ENCODE measurements at places on chromosomes 5 and 9.

GRCh38 chr5:41270423-41271251 is 57.3 kb upstream of the C6 start:
- DNase-seq = no peak

DNA sequence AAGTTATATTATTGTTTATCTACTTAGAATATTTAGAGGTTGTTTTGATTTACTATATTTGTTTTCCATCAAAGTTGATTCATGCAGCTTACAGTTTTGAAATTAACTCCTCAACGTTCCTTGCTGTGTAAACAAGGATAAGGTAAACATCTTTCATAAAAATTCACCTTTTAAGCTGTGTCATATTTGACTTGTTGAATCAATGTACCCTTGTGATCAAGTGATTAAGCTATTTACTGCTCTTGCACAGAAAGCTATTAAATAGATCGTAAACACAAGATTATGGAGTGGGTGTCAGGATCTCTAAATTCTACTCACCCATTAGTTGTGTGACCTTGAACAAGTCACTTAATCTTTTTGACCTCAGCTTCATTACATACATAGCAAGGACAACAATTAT is 2054.0 kb upstream of the NUDT12 start:
- DNase-seq = no peak

- DNase-seq = no peak
Measured at GRCh38 chr9:130215341-130216119, 43.3 kb downstream of the NCS1 start.

DNA sequence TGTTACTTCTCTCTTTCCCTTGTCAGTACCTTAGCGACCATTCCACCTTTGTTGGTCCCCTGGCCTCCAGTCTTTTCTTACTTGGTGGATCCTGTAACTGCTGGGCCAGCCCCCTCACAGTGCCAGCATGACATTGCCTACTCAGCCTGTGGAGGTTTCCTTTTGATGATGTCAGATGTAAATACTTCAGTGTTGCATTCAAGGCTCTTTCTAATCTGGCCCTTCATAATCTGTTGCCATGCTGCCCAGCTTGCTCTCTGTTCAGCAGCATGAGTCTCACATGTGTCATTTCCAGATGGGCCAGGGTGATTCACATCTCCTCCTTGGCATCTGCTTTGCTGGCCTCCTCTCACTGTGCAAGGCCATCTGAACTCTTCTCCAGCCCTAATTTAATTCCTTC is 57.1 kb downstream of the MAST4 start:
- DNase-seq = no peak

- no peak for DNase-seq
Measured at GRCh38 chr5:14781106-14781505, 90.5 kb downstream of the ANKH start.

- DNase-seq = no peak
Measured at GRCh38 chr5:111135363-111135762, 43.2 kb downstream of the WDR36 start.

DNA sequence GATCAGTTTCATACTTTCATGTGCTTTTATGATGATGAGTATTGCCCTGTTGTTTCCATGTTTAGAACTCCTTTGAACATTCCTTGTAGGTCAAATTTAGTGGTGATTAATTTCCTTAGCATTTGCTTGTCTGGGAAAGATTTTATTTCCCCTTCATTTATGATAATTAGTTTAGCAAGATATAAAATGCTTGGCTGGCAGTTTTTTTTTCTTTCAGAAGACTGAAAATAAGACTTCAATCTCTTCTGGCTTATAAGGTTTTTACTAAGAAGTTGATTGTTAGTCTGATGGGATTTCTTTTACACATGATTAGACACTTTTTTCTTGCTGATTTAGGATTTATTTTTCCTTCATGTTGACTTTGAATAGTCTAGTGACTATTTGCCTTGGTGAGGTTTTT is 238.9 kb upstream of the ADCY2 start:
- no peak for DNase-seq

- no peak for DNase-seq
Measured at GRCh38 chr9:16601991-16602390, 268.5 kb downstream of the BNC2 start.

DNA sequence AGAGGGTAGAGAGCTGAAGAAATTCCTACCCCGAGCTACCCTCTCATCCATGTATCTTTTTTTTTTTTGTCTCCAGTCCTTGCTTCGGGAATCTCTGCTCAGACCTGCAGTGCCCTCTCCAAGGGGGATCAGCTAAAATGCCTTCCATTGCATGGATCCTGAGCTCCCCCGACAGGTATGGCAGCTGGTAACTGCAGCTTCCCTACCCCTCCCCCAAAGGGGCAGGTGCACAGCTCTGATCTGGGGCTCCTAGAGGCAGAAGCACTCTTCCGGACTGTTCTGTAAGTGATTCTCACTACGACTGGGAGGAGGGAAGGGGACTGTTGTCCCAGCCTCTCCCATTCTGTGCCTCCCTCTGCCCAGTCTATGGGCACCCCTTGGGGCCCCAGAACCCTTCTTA is 169.6 kb downstream of the MELK start:
- no peak for DNase-seq

- no peak for DNase-seq
Measured at GRCh38 chr9:111094433-111094924, 56.2 kb upstream of the LPAR1 start.

DNA sequence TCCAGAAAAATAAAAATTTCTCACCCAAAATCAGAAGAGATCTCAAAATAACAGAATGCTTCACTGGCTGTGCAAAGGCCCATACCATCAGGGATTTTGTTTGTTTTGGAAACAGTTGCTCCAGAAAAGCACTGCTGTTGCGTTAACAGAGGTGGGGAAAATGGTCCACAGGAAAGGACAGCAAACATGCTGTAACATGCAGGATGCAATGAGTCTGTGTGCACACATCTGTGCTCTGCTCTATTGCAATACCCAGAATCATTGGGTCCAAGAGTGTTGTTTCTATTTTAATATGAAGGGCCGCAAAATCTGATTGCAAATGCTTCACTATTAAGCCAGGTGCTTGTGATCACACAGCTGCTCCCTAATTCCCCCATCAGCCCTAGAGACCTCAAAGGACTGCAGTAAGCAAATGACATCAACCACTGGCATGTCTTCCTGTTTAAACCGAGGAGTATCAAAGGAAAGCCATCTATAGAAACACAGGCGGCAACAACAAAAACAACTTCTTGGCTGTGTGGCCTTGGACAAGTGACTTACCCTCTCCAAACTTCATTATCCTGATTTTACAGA is 141.0 kb downstream of the DCP2 start:
- DNase-seq = no peak

DNA sequence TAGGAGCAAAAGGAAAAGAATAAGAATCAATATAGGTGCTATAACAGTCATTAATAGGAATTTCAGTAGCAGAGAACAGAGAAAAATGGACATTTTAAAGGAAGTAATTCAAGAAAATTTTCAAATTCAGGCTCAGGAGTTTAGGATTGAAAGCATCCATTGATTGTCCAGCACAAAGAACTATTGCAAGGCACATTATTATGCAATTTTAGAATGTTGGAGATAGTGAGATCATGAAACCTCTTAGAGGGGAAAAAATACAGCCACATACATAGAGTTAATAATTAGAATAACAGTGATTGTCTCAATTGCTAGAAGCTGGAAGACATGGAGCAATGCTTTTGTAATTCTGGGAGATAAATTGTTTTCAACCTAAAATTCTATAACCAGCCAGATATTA is 31.5 kb downstream of the CNTLN start:
- DNase-seq = no peak

DNA sequence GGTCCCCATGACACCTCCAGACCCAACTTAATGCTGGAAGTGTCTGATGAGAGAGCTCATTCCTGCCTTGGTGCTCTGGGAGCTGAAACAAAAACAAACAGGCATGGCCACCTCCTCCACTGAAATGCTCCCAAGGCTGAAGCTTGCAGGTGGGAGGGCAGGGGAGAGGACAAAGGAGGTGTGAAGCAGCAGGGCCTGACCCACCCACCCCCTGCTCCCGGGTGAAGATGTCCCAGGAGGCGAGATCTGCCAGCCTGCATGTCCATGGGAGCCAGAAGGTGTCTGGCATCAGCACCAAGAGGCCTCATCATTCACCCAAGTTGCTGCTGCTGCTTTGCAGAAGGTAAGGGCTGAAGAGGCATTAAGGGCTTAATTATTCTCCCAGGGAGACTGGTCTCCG is 4.2 kb upstream of the CCIN start:
- no peak for DNase-seq

DNA sequence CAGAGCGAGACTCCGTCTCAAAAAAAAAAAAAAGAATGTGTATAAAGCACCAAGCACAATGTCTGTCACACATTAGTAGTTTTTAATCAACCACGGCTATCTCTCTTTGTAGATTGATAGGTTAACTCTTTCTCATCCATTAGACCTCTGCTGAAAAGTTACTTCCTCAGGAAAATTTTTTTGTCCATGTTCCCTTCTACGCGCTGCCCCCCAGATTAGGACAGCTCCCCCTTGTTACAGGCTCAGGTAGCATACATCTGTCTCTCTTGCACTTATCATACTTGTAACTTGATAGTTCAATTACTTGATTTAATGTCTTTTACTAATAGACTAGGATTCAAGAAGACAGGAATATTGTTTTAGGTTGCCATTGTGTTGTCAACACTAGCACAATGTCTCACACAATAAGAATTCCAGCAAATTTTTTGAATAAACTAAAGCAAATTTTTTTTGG is 1.5 kb downstream of the SPDL1 start:
- DNase-seq = no peak

- DNase-seq = no peak
Measured at GRCh38 chr9:115891929-115892328, 261.7 kb upstream of the PAPPA start.

DNA sequence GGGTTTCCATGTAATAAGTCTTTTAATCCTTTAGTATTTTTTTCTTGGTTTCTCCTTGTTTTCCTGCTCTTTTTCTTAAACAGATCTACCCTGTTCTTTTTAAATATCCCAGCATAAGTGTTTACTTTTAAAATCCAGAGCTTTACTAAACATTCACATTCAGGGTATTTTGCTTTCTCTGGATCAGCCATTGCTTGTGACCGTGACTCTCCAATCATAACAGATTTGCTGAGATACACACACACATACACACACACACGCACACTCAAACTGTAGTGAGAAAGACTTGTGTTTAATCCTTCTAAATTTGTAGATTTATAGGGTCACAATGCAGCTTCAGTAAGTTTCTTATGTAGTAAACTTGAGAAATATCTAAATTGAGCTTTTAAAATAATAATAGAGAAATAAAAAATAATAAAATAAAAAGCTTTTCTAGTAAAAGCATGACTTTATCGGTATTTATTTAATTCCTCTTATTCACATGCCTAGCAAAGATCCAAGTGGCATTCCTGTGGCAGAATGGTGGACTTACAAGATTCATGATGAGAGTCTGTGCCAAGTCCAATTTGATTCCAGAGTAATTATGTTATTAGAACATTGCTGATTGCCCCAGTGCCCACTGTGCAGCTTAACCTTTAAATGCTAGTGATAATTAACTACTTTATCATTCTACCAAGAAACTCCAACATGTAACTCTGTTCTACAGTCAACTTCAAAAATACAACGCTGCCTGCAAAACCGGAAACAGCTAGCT is 129.0 kb downstream of the TLE4 start:
- DNase-seq = no peak

GRCh38 chr9:72441848-72442607 is 77.0 kb upstream of the ZFAND5 start:
- no peak for DNase-seq

DNA sequence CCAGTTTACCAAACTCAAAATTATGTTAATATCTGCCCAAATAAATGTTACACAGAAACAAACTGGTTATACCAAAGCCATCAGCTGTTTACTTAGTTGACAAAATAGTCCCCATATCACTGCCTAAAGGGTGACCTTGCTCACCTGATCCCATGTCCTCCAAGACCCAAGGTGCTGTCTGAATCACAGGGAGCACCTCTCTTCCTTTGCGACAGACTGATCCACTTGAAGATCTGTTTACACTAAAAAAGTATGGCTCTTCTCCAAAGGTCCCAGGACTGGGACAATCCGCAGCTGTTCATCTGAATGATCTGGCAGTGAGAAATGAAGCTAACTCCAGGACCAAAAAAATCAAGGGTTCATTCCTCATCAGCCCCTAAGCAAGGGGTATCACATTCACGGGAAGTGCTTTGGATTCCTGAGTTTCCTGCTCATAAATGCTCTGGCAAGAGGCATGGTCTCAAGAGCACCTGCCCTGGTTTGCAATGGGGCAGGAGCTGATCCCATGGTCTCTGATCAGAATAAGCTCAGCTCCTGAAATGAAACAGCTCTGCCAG is 5.0 kb downstream of the PRUNE2 start:
- no peak for DNase-seq

DNA sequence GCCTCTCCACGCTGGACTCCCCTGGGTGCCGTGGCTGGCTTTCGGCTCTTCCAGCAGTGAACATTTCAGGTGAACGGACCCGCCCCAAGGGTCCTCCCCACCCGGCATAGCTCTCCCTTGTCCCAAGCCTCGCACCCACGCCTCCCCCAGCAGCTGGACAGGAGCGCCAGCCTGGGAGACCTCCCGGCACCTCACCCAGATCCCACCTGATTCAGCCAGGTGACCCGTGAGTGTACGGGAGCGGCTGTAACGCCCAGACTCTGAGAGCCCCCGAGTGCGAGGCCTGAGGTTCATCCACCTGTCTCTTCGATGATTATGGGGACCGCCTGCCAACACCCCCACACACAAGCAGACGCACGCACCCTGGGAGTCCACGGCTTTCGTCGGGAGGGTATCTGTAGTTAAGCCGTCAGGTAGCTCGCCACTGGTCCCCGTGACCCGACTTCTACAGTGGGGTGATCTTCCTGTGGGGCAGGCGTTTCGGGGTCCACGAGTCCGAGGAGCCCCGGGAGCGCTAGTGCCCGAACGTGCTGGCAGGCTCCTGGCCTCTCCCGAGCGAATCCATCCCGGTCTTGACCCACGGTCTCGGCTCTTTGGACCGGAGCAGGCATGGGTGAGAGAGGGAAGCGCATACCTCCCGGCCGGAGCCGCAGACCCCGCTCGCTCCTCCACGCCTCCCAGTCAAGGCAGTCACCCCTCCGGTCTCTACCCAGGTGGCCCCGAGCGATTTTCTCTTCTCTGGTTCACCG is 14.9 kb downstream of the TRIM7 start:
- DNase-seq = no peak

DNA sequence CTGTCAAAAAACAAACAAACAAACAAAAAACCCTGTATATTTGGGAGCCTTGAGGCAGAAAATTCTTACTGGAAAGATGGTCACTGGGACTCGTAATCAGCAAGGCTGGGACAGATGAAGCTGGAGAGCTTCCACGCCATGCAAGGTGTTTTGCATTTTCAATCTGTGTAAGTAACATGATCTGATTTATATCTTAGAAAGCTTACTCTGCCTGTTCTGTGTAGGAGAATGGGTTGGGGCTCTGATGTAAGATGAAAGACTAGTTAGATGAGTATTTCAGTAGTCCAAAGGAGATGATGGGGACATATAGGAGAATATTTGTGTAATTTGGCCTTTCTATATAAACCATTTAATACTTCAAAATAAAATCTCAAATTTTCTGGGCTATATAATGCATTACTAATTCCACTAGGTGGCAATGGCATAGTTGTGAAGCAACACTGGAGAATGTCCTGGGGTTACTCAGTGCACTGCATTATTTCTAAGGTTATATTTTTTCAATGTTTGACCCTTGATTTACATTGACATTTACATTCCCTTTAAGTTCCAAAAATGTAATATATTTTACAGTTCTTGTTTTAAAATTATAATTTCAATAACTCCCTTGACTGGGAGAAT is 21.9 kb upstream of the FSD1L start:
- no peak for DNase-seq
